CD4-positive, alpha-beta T cell treated with Interleukin-15 for 1 hour (primary cell): ENCODE measurements at places on chromosomes 2 and 18.

GRCh38 chr18:22015156-22015555 is 154.2 kb upstream of the GATA6 start:
- DNase-seq, result no peak

GRCh38 chr18:34805878-34806351 is 95.8 kb downstream of the DTNA start:
- no peak for DNase-seq

DNA sequence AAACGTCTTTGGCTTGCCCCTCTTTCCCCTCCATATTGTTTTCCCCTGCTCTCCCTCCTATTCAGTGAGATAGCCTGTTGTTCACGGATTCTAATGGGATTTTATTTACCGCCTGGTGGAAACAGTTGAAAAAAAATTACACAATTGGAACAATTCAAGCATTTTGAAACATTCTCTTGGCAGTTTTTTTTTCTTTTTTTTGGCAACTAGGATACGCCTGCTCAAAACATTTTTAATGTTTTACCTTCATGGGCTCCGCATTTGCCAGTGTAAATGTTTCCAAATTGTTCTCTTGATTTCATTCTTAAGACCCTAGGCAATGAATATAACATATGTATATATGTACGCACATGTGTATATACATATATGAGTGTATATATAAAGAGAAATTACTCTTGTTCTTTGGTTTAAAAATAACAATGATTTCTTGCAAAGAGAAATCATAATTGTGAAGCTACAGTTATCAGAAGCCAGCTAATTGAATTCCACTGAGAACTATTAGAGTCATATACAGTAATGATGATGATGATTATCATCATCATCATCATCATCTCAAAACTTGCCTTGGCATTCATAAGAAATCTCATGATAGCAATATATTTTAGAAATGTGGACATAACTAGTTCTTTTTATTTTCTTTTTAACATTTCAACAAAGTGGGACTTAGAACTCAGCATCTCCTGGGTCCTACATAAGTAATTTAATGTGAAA is 146.7 kb downstream of the LTBP1 start:
- no peak for DNase-seq

DNA sequence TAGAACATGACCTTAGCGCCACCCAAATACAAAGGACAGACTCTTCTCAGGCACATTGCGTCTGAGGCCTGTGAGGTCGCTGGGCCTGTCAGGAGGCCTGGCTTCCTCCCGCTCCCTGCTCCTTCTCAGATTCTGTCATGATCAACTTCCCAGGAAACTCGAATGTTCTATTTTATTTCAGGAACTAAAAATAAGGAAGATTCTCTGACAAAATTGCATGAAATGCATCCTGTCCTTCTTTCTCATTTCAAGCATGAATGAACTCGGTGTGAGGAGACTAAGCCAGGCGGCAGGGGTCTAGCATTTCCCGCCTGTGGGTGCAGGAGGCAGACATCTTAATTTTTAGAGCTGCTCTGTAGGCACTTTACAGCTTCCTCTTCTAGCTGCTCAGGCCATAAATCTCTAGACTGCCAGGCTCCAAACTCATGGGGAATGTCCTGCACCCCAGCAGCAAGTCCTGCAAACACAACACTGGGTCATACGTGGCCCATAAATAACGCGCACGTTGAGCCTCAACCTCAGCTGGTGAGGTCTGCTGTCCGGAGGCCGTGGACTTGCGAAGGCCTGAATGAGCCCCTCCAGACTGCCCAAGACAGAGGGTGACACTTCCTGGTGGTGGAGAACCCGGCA is 109.7 kb upstream of the ZNF236 start:
- no peak for DNase-seq

- DNase-seq, result no peak
Measured at GRCh38 chr2:27071990-27072830, 756 bp upstream of the OST4 start.

- DNase-seq, result no peak
Measured at GRCh38 chr18:21191596-21192307, 50.3 kb upstream of the GREB1L start.

GRCh38 chr2:10529611-10530010 is 81.5 kb upstream of the ODC1 start:
- no peak for DNase-seq

DNA sequence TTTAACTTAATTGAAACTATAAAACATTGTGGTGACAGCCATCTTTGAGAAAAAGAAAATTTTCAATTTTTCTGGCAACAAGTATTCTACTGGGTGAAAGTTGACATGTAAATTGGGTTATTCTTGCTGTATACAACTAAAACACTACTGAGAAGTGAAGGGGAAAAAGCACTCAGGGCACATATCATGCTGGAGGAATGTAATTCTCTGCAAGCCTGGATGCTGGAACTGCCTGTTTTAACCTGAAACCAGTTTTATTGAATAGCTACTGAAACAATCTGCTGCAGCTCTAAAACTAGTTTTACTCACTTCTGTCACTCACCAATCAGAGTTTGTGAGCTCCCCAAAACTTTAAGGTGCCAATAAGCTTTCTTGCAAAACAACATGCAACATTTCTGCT is 1136.0 kb downstream of the LRP1B start:
- no peak for DNase-seq

GRCh38 chr2:227188292-227188691 is 23.9 kb downstream of the COL4A3 start:
- DNase-seq, result no peak

DNA sequence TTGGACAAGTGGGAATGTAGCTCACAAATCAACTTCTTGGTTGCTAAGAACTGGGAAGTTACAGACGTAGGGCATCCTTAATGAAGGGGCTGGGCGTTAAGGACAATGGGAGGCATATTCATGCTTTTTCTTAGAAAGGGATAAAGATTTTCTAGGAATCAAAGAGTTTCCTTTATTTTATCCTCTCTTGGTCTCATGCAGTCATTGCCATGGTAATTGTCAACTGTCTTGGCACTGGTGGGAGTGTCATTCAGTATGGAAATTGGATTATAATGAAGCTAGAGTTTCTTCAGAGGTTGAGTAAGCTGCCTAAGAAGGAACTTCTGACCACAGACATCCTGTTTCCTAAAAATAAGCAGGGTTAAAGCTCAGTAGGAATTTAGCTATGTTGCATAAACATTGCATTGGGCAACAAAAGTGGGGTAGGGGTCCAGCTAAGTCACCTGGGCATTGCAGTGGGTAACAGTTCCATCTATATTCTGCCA is 114.0 kb downstream of the LYPD6B start:
- no peak for DNase-seq

- no peak for DNase-seq
Measured at GRCh38 chr2:207704078-207704477, 7.4 kb upstream of the CCNYL1 start.

- DNase-seq, result no peak
Measured at GRCh38 chr2:139000131-139000785, 220.1 kb upstream of the NXPH2 start.

DNA sequence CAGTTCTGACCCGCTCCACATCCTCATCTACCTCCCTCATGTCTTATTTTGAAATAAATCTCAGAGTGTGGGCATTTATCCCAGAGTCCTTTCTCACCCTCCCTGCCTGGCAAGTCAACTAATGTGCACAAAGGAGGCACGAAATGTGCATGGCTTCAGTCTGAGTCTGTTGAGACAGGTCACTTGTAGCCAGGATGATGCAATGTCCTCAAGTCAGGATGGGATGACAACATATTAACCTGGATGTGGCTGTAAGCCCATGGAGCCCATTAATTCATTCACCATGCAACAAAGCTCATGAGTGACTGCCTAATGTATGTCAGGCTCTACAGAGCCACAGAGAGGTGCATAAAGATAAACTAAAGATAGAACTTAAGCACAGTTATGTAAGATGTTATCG is 34.5 kb downstream of the KCNG3 start:
- no peak for DNase-seq

GRCh38 chr2:152492131-152492530 is 157.2 kb downstream of the FMNL2 start:
- DNase-seq, result no peak

- no peak for DNase-seq
Measured at GRCh38 chr2:204583773-204584172, 38.5 kb downstream of the PARD3B start.

- DNase-seq, result no peak
Measured at GRCh38 chr2:11784280-11784679, 37.8 kb downstream of the LPIN1 start.

- DNase-seq, result no peak
Measured at GRCh38 chr2:171522788-171523087, 464 bp downstream of the CYBRD1 start.

DNA sequence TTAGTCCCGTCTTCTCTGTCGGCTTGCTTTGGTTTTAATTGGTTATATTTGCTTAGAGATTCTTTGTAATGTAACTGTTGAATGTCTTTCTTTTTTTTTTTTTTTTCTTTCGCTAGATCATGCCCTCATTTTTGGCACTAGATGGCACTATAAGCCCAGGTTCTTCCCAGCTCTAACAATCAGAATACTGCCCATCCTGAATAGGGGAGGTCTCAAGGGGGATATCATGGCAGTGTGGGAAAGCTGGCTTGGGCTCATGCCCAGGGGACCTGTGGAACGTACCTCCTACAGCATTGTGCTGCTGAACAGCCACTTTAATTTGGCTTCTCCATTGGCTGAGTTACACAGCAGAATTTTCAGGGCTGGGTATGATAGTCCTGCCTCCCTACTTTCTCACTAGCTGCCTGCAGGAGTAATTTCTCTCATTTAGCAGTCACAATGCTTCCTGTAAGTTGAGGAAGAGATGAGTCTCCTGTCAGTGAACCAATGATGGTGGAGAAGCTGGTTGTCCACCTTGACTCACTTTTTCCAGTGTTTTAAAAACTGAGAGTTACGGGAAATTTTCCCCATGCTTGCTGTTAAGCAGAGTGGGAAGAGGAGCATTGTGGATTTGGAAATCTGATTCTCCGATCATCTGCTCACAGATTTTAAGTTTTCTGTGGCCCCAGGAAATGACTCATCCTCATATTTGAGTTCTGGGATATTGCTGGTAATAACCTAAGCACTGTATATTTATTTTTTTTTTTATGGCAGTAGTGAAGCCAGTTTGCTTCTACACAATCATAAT is 47.2 kb downstream of the RAD51AP2 start:
- no peak for DNase-seq

GRCh38 chr2:85602476-85603234 is at the start of gene TMEM150A:
Gene TMEM150A (minus strand): TSS chr2:85602698. CDS start chr2:85601948, 750 bp downstream.
- DNase-seq, result peak; percentile 89

DNA sequence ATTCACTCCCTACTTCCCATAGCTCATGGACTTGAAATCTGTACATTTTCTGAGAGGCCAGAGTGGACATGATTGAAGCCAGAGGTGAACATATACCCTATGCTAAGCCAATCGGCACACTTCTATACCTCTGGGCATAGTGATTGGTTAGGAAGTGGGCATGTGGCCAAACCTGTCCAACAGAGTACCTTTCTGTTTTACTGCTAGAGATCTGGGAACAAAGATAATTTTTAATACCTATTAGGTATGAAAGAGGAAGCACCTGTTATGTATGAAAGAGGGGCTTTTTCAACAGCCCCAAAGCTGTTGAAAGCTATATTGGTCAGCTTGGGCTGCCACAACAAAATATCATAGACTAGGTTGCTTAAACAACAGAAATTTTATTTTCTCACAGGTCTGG is 27.7 kb downstream of the METTL8 start:
- DNase-seq, result peak; percentile 21

GRCh38 chr2:69138793-69139459 is 125.9 kb downstream of the ANTXR1 start:
- no peak for DNase-seq

GRCh38 chr2:9258501-9258900 is 51.9 kb downstream of the ASAP2 start:
- DNase-seq, result no peak

- no peak for DNase-seq
Measured at GRCh38 chr18:80197528-80197927, 49.8 kb downstream of the PARD6G start.

GRCh38 chr2:159879051-159879604 is 81.1 kb upstream of the CD302 start:
- no peak for DNase-seq

DNA sequence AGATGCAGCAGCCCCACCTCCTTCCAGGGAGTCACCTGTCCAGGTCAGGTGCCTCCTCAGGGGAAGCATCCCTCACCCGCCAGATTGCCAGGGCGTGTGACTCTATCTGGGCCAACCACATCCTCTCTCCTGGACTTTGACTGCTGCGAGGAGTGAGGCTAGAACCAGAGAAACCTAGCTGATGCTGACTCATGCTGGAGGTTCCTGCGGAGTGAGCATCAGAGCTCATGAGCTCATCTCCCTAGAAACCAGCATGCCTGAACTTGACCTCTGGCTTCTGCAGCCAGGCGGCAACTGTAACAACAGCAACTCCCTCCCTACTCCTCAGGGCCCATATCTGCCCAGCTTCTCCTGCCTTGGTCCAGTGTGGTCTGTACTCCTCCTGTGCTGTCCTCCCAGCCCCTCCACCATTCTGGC is 28.3 kb upstream of the NT5DC4 start:
- peak; percentile 77 for DNase-seq

- no peak for DNase-seq
Measured at GRCh38 chr18:63177919-63178821, 141.4 kb downstream of the BCL2 start.

DNA sequence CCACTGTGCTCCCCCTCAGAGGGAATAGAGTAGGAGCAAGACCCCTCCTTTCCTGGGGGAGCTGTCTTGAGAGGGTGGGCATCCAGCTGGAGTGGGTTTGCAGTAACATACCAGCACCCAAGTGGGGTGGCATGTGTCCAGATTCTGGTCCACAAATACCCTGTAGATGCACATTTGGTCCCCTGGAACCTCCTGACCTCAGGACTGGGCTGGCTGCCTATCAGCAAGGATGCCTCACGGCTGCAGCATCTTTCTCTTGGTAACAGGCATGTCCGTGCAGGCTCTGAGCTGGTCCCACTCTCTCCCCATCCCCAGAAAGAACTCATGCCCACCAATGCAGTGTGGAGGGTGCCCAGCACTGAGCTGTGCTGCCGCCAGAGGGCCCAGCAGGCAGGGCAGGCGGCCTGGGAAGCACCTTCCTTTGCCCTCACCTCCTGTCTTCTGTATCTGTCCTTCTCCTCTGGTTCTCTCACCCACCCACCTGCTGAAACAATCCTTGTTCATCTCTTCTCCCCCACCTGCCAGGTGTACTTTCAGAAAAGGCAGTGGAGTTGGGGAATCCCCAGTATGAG is 47.4 kb downstream of the ITGB1BP1 start:
- DNase-seq, result no peak

DNA sequence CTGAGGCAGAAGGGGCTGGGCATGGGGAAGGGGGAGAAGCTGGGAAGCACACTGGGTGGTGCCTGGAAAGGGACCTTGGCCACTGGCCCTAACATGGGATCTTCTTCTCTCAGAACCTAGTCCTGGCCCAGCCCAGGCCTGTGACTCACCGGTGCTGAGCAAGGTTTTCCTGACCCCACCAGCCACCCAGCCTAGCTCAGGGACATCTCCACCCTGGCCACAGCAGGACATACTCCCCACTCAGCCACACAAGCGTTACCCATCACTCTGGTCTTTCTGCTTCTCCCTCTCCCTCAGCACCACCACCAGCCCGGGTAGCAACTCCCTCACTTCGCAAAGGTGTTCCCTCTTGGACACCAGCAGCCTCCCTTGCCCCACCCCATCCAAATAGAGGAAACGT is 22.8 kb downstream of the TNS1 start:
- no peak for DNase-seq

GRCh38 chr2:100875516-100876230 is 55.7 kb downstream of the NPAS2 start:
- no peak for DNase-seq
